T follicular helper cell (primary cell): ENCODE measurements at places on chromosomes 2 and 18.

- DNase-seq: no peak
These were observed 826.9 kb upstream of the PIK3C3 start for GRCh38 chr18:41128126-41128525.

- DNase-seq: no peak
These were observed 42.6 kb upstream of the DYNC2LI1 start for GRCh38 chr2:43731211-43731610.

GRCh38 chr2:198788676-198789075 lies 669.1 kb downstream of the SATB2 start:
- no peak for DNase-seq

- DNase-seq: no peak
These were observed 5.3 kb upstream of the FOSL2 start for GRCh38 chr2:28387082-28387960.

GRCh38 chr2:225083276-225083675 lies 41.0 kb upstream of the DOCK10 start:
- DNase-seq: no peak

- no peak for DNase-seq
These were observed 7.6 kb downstream of the RFX8 start for GRCh38 chr2:101467306-101467705.

- DNase-seq: no peak
These were observed 44.7 kb upstream of the SNED1 start for GRCh38 chr2:240953426-240954410.

DNA sequence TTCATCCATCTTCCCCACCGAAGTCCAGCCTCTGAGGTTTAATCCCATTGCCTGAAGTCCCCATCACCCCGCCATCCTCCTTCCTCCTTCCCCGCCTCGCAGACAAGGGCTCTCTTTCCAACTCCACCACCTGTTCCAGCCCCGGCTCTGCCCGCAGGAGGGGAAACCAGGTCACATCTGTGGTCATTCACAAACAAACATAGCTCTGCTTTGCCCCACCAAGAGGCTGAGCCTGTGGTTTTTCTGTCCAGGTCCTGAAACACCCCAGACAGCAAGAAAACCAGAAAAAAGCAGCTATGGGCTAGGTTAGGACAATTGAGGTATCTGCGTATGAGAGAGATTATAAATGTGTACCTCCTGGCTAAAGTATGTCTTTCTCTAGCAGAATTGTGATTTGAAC lies 144.7 kb downstream of the GLI2 start:
- no peak for DNase-seq

DNA sequence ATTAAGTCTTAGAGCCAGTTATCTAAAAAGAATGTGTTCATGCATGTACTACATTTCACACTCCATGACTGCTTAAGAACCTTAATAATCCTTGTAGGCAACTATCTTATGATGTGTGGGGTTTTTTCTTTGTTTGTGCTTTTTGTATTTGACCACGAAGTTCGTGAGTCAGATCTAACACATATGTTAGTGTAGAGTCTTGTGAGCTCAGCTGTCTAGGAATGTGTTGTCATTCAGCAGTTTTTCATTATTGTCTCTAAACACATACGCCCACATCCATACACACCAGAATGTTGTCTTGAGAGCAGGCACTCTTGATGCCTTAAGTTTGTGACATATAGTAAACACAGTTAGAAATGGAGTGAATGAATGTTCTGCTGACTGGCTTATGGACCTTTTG lies 38.4 kb downstream of the CAB39 start:
- DNase-seq: no peak

GRCh38 chr2:98378901-98379300 lies 32.6 kb downstream of the CNGA3 start:
- no peak for DNase-seq

DNA sequence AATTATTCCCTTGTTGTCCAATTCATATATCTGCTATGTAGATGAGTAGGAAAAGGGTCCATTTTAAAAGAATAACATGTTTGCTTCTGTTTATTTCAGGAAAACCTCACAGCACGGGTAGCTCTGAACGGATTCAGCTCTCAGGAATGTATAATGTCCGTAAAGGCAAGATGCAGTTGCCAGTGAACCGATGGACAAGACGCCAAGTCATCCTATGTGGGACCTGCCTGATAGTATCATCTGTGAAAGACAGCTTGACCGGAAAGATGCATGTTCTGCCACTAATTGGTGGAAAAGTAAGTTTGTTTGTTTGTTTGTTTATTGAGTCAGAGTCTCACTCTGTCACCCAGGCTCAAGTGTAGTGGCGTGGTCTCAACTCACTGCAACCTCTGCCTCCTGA lies 114.6 kb downstream of the PHLPP1 start:
- DNase-seq: no peak

- DNase-seq: no peak
These were observed 5.5 kb downstream of the CTDSP1 start for GRCh38 chr2:218405086-218405745.

GRCh38 chr2:63849381-63850203 lies 7.9 kb downstream of the UGP2 start:
- DNase-seq: no peak

DNA sequence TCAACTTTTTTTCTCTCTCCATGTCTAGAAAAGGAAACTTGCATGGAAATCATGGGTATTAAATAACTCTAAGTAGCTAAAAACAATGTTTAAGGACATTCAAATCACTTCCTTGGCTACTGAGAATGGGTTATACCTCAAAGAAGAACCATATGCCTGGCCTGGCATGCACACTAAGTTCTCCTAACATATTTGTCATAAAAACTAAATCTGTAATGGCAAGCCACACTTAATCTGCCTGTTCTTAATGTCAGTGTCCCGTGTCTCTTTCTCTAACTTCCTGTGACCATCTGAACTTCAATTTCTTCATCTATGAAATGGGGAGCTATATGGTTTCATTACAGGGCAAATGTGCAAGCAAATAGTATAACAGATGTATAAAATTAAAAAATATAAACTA lies 11.1 kb downstream of the PDE1A start:
- DNase-seq: no peak

DNA sequence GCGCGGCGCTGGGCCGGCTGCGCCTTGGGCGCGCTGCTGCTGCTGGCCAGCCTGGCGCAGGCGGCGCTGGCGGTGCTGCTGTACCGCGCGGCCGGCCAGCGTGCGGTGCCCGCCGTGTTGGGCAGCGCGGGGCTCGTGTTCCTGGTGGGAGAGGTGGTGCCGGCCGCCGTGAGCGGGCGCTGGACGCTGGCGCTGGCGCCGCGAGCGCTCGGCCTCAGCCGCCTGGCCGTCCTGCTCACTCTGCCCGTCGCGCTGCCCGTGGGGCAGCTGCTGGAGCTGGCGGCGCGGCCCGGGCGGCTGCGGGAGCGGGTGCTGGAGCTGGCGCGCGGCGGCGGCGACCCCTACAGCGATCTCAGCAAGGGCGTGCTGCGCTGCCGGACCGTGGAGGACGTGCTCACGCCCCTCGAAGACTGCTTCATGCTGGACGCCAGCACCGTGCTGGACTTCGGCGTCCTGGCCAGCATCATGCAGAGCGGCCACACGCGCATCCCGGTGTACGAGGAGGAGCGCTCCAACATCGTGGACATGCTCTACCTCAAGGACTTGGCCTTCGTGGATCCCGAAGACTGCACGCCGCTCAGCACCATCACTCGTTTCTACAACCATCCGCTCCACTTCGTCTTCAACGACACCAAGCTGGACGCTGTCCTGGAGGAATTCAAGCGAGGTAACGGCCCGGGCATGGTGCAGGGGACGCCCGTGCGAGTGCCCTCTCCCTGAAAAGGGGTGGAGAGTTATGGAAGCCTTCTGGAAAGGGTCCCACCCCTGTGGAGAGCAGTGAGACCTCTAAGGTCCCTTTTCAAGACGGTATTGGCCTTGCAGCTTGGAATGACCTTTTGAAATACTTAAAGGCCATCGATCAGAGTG lies 1.0 kb downstream of the CNNM3 start:
- DNase-seq: no peak

GRCh38 chr2:42060718-42061619 lies 13.1 kb downstream of the PKDCC start:
- DNase-seq: no peak

- no peak for DNase-seq
These were observed 70.7 kb downstream of the HDAC4 start for GRCh38 chr2:239329972-239330572.

DNA sequence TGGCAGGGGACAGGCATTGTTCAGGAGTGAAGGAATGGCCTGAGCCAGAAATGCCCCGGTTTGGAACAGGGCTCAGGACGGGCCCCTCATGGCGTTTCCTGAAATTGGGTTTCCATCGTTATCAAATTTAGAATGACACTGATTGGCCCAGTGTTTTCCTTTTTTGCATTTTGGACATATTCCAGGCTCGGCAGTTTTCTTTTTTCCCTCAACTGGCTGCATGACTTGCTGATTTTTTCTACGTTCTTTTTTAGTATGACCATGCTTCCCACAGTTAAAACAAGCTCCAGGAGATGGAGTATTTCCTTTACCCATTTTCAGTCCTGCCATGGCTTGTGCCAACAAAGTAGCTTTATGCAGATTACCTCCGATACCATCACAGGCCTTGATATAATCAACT lies 20.4 kb upstream of the LYG2 start:
- DNase-seq: no peak

DNA sequence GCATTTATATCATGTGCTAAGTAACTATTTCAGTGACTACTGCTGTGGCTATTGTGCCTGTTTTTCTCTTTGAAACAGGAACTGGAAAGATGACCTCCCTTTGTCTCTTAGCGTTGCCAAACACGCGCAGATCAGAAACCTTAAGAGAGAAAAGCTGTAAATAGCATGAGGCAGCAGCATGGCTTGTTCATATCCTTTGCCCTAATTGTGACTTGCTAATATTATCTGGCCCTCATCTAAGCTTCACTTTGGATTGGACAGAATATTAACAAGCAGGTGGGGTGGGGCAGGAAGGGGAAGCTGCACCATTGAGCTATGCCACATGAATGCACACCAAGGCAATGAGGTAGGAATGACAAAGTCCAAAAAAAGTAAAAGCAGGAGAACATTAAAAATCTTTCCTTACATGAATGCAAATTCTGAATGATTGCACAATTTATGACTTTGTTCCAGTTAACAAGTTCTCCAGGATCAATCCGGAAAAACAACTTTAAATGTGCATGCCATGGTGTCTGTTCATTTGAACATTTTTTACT lies 128.4 kb downstream of the IRS1 start:
- DNase-seq: no peak

DNA sequence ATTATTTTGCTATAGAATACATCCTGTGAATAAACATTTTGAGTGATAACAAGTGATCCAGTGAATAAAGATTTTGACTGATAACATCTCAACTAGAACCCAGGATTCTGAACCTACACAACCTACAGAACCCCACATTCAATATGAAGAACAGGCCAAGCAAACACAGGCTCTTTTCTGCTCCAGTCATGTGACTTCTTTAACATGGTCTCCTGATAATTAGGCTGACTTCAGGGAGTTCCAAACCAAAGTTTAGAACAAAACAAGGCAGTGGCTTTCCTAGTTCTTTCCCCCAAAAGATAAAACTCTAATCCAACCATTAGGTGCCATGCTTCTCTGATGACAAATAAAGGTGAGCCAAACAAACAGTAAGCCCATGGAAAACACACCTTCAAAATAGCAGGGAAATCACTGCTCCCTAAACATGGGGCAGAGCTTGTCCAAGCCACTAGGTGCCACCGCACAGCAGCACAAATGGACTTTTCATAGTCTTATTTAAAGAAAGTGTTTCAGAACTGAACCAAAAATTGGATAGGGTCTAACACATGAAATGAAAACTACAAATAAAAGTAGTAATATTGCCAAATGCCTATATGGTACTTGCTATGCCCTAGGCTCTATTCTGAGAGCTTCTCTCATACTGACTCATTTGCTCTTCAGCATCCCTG lies 95.3 kb downstream of the EVA1A start:
- DNase-seq: no peak

GRCh38 chr18:56934131-56934530 lies 212.8 kb upstream of the BOD1L2 start:
- no peak for DNase-seq

DNA sequence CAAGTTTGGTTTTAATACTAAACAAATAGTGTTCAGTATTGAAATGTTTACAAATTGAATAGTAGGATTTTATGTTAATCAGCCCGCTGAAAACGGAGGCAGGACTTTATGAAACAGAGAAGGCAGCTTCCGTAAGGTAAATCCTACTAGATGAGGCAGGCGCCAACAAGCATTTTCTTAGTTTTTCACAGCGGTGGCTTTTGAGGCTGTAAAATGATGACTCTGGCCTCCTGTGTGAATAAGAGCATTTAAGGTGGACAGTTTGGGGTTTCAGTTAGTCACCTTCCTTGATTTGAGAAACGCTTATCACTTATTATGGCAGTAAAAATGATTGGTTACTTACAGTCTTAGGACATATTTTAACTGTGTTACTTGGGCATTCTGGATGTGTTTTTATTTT lies 212.9 kb downstream of the PTGR3 start:
- DNase-seq: no peak

GRCh38 chr2:12007282-12007681 lies 260.9 kb downstream of the LPIN1 start:
- DNase-seq: no peak

DNA sequence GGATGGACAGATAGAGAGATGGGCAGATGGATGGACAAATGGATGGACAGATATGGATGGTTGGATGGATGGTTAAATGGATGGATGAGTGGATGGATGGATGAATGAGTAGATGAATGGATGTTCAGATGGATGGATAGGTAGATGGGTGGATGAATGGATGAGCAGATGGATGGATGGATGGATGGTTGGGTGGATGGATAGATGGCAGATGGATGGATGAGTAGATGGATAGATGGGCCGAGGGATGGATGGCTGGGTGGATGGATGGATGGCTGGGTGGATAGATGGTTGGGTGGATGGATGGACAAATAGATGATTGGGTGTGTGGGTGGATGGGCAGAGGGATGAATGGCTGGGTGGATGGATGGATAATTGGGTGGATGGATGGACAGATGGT lies 98.9 kb upstream of the OTOS start:
- DNase-seq: no peak

DNA sequence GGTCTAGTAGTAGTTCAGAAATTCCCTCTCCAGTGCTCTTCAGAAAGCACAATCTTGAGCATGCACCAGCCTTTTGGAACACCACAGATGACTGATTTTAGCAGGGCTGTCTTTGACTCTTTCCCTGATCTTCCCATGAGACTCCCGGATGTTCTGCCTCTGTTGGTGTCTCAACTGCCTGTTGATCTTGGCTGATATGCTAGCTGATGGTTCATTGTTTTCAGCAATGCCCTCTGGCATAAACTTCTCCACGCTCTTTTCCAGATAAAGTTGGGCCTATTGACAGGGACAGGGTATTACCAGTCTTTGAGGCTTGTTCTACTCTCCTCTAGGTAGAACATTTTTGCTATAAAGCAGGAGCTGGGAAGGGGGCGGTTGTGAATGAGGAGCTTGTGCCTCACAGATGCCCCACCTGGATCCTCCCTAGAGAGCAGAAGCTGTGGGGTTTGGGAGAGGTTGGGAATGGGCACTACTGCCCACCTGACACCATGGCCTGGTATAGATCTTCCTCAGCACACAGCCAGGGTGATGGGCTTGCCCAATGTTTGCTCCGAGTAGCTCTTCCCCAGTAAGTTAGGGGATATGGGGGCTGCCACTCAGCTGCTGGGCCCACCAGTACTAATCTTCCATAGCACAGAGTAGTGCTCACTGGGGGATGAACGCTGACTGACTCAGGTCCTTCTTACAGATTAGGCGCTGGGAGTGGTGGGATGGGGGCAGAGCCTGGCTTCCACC lies 111.3 kb downstream of the PTGR3 start:
- no peak for DNase-seq
